NCI-H226 (cell line): ENCODE measurements at places on chromosomes 2 and 18.

GRCh38 chr2:240622531-240623235, 2.6 kb upstream of the GPR35 start:
- DNase-seq = no peak

GRCh38 chr2:139162456-139162855, 382.3 kb upstream of the NXPH2 start:
- DNase-seq = no peak

DNA sequence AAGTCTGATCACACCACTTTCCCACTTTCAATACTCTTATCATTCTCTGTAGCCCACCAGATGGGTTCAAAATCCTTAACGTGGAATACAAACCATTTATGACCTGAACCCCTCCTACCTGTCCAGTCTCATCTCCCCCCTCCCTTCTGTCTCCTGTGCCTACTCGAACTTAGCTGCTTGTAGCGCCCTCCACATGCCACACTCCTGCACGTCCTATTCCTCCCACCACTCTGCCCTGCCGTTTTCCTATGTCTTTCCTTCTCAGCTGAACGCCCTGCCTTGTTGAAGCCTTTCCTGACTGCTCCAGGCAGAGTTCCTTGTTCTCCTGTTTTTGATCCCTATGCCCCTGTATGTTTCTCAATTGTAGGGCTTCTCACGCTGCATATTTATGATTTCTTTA, 390.1 kb downstream of the HRH4 start:
- no peak for DNase-seq

GRCh38 chr2:120360307-120360855, 14.4 kb downstream of the INHBB start:
- peak; percentile 34 for DNase-seq

DNA sequence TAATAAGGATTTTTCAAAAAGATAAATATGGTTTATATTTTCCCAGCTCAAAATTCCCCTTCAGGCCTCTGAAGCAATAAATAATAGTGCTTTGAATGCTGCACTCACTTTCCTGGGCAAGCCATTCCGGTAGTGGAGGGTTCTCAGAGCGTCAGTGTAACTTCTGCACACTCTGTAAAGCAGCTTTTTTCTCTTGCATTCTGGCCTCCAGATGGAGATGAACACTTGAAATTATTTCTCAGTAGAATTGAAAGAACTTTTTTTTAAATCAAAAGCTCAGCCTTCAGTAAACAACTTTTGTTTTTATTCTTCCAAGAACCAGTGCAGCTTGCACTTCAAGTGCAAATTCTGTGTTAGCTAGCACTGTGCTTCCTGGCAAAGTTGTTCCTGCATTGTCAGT, 281.1 kb upstream of the RAB12 start:
- DNase-seq = no peak

- no peak for DNase-seq
Observed at GRCh38 chr2:23492921-23493320, 107.9 kb downstream of the KLHL29 start.

- DNase-seq = no peak
Observed at GRCh38 chr2:656676-657075, 20.5 kb downstream of the TMEM18 start.

GRCh38 chr2:19409046-19409445, 50.6 kb upstream of the OSR1 start:
- DNase-seq = peak; percentile 88

GRCh38 chr2:179646862-179647587, 214.4 kb downstream of the ZNF385B start:
- no peak for DNase-seq

DNA sequence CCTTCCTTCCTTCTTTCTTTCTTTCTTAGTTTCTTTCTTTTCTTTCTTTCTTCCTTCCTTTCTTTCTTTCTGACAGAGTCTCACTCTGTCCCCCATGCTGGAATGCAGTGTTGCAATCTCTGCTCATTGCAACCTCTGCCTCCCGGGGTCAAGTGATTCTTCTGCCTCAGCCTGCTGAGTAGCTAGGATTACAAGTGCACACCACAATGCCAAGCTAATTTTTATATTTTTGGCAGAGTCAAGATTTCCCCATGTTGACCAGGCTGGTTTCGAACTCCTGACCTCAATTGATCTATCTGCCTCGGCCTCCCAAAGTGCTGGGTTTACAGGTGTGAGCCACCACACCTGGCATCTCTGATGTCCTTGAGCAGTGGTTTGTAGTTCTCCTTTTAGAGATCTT, 48.5 kb downstream of the IL1R2 start:
- no peak for DNase-seq

- DNase-seq = no peak
Observed at GRCh38 chr2:128973566-128973965, 654.9 kb upstream of the HS6ST1 start.

GRCh38 chr2:195395362-195395761, 261.7 kb upstream of the SLC39A10 start:
- DNase-seq = peak; percentile 83

- peak; percentile 96 for DNase-seq
Observed at GRCh38 chr2:118738524-118739308, 108.7 kb downstream of the EN1 start.

DNA sequence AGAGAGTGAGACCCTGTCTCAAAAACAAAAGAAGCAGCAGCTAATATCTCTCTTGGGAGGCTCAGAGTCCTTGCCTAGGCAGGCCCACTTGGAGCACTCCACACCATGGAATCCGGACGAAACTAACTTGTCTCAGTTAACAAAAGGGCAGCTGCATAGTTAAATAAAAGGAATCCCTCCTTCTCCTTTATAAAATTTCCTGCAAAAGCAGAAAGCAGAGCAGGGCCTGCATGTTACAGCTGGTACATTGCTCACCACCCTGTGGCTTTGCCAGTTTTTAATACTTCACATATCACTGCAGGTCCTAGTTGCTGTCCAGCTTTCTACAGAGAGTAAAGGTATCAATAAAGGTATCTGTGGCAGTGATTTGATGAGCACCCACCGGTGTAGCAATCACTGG, 93.6 kb downstream of the ASAP2 start:
- DNase-seq = no peak

DNA sequence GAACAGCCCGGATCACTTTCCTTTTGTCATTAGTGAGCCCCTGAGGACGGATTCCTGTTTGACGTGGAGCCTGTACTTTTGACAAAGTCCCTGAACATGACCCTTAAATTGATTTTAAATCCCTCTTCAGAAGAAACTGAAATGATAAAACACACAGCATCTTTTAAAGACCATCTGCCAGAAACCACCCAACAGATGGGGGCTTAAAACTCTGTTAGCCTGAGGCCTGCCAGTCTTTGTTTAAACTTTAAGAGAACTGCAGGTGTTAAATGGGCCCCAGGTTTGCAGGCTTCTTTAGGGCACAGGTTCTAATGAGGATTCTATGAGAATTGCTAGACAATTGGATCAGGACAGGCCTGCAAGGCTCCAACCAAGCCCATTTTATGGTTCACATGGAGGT, 177.9 kb downstream of the ALK start:
- DNase-seq = no peak

- DNase-seq = no peak
Observed at GRCh38 chr2:43408407-43409160, 182.2 kb upstream of the ZFP36L2 start.

GRCh38 chr2:237388036-237388435, 25.9 kb downstream of the COL6A3 start:
- DNase-seq = no peak

GRCh38 chr2:29123617-29124349, 8.6 kb downstream of the CLIP4 start:
- DNase-seq = peak; percentile 88

GRCh38 chr2:215357660-215358059, 45.8 kb downstream of the ATIC start:
- no peak for DNase-seq

GRCh38 chr2:216389570-216389969, 17.3 kb upstream of the MARCHF4 start:
- peak; percentile 17 for DNase-seq
